ENCODE measurements at places on chromosomes 2 and 18.

DNA sequence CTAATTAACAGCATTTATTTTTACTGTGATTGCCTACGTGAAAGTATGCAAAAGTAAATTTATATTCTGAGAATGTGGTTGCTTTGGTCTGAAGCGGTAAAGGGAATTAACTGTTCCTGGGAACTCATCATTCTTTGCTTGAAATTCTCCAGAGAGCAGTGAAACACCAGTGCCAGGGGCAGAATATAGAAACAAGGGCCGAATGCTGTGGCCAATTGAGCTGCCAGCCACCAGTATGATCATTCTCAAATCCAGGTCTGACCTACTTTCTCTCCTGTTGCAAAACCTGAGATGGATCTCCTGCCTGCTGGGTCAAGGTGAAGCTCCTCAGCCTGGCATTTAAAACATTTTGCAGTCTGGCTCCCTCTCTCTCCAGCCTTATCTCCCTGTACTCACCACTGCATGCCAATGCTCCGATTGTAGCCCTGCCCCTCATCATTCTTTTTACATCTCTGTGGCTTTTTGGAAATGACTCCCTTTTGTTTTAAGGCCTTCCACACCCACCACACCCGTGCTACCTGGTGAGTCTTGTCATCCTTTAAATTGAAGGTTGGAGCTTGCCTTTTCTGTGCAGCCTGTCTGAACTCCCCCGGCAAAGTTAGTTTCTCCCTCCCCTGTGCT is 94.5 kb upstream of the TMEM178A start:
- no peak for DNase-seq

DNA sequence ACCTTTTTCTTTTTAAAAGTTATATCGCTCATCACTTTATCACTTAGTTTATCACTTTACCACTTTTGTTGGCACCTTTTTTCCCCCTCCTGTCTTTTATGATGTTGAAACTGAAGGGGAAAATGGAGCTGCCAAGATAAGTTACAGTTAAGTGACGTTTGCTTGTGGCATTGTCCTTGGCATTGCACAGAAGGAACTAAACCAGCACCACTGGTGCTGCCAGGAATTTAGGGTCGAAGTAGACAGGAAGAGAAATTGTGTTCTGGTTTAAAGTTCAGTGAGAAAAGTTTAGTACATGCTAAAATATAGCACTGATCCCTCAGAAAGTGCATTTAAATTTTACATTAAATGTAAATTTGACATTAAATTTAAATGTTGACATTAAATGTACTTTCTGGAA is 49.9 kb downstream of the MYO1B start:
- no peak for DNase-seq

DNA sequence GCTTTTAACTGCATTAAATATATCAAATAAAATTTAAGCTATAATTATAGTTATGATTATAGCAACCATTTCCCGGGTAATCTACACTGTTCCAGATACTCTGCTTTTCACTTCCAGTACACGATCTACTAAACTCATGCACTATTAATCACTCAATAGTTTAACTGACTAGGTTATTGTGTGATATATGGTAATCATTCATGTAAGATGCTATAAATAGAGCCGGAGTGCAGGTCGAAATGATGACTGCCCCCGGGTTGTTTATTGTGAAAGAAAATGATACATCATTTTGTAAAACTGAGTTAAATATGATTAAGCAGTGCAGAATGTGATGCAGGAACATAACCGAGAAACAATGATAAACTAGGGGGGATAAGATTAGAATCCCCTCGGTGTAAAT is 434.6 kb upstream of the DSEL start:
- DNase-seq: no peak

- DNase-seq: no peak
Observed at GRCh38 chr18:63287691-63288220, 31.8 kb downstream of the BCL2 start.
